ENCODE measurements at places on chromosomes 11 and 22.

DNA sequence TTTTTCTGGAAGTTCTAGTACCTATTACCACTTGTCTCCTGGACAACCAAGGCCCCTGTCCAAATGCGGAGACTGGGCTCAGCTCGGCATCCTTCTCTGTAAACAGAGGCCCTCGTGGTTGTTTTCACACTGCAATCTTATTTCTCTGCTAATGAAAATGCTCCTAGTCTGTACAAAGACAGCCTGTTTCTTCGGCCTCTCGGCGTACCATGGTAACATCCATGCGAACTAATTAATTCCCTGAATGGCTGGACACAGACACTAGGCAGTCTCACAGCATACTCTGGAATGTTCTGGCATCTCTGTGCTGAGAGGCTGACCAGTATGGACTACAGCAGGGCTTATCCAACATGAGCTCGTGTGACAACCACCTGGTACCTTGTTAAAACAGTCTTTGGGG lies 5.7 kb downstream of the POLR3H start:
- no peak for DNase-seq

DNA sequence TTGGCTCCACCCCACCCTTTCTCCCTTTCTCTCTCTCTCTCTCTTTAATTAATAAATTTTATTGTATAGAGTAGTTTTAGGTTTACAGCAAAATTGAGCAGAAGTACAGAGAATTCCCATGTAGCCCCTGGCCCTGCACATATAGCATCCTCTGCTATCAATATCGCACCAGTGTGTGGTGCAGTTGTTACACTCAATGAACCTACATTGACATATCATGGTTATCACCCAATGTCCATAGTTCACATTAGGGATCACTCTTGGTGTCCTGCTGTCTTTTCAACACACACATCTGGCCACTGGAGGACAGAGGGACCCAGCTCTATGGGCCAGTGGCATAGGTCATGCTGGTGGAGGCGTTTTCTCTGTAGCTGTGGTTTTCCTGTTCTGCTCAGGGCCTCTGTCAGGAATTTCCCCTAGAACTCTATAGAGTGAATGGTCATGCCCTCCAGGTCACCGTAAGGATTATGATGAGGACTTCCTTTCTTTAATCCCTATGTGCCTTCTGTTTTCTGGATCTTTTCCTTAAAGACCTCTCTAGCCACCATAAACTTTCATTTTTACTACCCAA lies 98.2 kb upstream of the NAV2 start:
- no peak for DNase-seq

DNA sequence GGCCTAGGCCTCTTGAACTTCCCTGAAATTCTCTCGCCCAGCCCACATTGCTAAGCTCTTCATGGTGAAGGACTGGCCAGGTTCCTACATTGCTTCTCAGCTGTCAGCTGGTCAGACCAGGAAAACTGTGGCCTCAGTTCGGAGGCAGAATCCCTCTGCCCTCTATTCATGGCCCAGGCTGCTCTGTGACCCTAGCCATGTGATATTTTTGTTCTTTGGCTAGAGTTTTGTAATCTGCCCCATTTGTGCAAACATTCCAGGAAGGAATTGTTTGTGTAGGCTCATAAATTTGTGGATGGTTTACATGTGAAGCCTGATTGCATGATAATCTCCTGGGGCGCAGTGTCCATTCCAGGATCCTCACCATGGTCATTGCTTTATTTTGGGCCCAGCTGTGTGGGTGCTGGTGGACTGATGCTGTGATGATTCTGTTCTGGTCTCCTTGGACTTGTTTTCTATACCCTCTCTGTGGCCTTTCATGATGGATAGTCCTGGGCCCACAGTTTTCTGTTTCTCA lies 149.1 kb upstream of the E2F8 start:
- DNase-seq = no peak

DNA sequence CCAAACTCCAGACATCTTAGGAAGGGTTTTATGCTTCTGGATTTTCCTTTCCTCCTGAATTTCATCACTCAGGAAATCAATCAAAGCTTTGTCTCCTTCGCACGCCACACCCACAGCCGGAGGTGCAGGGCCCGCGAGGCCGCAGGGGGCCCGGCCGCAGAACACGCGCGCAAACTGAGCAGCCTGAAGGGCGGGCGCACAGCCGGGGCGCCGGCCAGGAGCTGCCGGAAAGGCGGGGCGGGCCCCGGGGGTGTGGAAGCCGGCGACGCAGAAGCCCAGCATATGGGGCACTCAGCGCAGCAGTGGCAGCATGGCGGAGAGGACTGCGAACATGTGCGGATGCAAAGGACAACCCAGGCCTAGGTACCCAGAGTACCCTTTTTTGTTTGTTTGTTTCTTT lies 33.1 kb upstream of the SPTBN2 start:
- no peak for DNase-seq

GRCh38 chr22:36585841-36586240 lies 56.9 kb upstream of the EIF3D start:
- DNase-seq = no peak

DNA sequence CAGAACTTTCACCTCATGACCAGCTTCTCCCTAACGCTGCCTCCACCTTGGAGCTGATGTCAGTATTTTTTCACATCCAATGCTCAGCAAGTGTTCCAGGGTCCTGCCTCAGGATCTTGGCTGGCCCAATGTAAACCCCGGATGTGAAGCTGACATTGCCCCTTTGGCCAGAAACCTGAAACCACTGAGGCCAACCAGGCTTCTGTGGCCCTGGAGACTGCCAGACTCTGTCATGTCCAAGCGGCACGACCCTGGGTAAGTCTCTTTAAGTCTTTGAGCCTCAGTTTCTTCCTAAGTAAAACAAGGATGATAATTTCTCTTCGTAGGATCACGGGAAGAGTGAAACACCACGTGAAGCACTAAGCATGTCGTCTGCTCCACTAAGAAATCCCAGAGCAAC lies 22.8 kb downstream of the SERPIND1 start:
- no peak for DNase-seq

GRCh38 chr22:35606916-35607315 lies 10.2 kb downstream of the MB start:
- DNase-seq = no peak

DNA sequence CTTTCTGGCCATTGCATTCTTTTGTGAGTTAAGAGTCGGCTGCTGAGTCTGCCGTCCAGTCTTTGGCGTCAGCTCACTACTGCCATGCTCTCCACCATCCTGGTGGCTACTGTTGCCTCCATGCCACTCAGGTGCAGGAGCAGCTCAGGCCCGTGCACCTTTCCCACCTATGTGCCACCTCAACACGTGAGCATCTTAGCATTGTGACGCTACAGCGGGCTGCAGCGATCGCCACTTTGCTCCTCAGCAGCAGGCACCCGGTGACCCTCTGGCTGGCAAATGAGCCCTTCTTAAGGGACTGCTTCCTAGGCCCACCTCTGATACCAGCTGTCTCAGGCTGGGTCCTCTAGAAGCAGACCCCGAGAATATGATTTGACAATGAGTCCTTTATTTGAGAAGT lies 11.5 kb upstream of the KMT5B start:
- DNase-seq = no peak

DNA sequence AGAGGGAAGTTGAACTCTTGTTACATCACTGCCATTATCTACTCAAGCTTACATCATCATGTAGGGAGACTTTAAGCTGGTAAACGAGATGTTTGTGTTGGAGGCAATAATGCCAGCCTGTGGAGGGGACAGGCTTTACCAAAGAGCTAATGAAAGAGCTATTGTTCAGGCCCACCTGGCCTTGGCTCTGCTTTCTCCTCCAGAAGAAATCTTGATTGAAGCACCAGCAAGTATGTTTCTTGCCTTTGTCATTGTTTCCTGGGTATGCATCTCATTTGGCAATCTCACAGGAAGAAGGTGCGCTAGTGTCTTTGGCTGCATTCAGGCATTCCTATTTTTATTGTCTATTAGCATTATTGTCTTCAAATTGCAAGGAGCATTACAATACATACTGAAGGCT lies 16.7 kb upstream of the CARD18 start:
- no peak for DNase-seq
